ENCODE measurements at places on chromosomes 7 and 10.
A peak's percentile ranks its signal among the peaks of the same experiment; 100 is the strongest.

- DNase-seq: no peak
Observed at GRCh38 chr7:122487131-122487530, 182.6 kb upstream of the FEZF1 start.

DNA sequence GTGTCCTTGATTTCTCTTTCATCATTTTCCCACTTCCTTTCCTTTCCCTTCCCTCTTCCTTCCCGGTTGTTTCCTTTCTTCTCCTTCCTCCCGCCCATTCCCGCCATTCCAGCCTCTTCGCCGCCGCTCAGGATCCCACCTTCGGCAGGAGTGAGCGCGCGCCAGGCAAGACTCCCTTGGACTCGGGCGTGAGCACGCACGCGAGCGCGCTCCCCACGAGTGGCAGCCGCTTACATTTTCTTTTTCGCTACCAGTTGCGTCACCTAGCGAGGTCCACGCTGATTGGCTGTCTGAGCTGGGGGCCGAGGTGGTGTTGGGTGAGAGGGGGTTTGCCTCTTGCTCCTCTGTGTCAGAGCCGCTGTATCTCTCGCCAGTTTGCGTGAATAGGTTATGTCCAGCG is 11.8 kb downstream of the ZAN start:
- no peak for DNase-seq

DNA sequence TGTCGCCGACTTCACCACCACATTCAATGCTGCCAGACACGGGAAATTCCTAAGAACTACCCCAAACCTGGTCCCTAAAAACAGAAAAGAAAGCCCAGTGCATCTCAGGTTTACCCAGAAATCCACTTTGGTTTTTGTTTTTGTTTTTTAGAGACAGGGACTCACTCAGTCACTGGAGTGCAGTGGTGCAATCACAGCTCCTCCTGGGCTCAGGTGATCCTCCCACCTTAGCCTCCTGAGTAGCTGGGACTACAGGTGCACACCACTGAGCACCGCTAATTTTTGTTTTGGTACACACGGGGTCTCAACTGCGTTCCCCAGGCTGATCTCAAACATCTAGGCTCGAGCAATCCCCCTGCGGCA is 22.8 kb downstream of the MAD1L1 start:
- DNase-seq: no peak

DNA sequence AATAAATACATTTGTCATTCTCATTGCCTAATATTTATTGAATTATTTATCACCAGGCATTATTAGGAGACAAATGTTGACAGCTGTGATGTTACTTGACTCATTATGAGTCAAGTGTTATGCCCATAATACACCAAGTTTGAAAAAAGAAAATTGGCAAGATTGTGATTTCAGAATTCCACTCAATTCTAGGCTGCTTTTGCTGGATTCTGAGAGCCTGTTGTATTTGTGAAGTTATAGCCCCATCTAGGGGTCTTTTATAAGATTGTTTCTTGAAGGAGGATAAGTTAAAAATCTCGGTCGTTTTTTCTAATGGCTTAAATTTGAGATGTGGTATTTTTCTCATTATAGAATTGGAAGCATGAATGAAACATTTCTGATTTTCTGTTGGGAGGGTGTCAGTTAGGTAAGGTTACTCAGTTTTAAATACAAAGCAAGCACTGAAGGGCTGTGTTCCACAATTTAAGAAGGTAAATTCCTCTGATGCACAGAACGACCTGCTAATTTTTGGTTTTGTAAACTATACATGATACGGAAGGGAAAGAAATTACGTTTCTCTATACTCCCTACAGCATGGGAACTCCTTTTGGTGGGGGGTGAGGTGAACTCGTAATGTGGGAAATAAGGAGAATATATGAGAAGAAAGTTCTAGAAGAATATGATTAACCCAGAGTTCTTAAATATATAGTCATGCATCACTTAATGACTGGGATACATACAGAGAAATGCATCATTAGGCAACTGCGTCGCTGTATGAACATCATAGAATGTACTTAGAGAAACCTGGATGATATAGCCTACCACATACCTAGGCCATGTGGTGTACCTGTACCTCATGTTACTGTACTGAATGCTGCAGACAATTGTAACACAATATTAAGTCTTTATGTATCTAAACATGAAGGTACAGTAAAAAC is 2.6 kb downstream of the STK31 start:
- no peak for DNase-seq

GRCh38 chr7:50362712-50363282 is 58.3 kb downstream of the IKZF1 start:
- peak; percentile 70 for DNase-seq

GRCh38 chr7:105600720-105601550 is 19.6 kb upstream of the EFCAB10 start:
- no peak for DNase-seq

- no peak for DNase-seq
Observed at GRCh38 chr7:25303281-25304181, 75.2 kb upstream of the NPVF start.

- DNase-seq: no peak
Observed at GRCh38 chr7:116797612-116798011, 64.8 kb upstream of the CAPZA2 start.

DNA sequence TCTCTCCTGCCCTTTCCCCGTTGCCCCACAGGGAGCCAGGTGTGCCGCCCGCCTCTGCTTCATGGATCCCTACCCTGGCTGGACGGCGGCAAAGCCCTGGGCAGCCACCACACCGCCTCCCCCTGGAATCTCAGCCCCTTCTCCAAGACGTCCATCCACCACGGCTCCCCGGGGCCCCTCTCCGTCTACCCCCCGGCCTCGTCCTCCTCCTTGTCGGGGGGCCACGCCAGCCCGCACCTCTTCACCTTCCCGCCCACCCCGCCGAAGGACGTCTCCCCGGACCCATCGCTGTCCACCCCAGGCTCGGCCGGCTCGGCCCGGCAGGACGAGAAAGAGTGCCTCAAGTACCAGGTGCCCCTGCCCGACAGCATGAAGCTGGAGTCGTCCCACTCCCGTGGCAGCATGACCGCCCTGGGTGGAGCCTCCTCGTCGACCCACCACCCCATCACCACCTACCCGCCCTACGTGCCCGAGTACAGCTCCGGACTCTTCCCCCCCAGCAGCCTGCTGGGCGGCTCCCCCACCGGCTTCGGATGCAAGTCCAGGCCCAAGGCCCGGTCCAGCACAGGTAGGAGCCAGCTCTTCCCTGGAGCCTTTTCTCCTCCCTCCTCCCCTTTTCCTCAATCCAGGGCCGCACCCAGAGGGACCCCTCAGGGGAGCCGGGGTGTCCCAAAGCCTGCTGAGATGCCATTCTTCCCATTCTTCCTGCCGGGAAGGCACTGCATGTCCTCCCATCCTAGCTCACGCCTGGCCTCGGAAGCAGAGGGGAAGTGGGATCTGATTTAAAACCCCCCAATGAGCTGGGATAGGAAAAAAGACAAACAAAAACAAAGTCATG is 4.0 kb downstream of the GATA3 start:
- DNase-seq: no peak

GRCh38 chr10:46539596-46540411 is 16.7 kb downstream of the GPRIN2 start:
- no peak for DNase-seq

GRCh38 chr10:25661632-25662031 is 272.4 kb upstream of the MYO3A start:
- no peak for DNase-seq

- no peak for DNase-seq
Observed at GRCh38 chr7:36708767-36709166, 15.5 kb downstream of the AOAH start.

- no peak for DNase-seq
Observed at GRCh38 chr7:100475549-100475948, 3.5 kb downstream of the TSC22D4 start.

DNA sequence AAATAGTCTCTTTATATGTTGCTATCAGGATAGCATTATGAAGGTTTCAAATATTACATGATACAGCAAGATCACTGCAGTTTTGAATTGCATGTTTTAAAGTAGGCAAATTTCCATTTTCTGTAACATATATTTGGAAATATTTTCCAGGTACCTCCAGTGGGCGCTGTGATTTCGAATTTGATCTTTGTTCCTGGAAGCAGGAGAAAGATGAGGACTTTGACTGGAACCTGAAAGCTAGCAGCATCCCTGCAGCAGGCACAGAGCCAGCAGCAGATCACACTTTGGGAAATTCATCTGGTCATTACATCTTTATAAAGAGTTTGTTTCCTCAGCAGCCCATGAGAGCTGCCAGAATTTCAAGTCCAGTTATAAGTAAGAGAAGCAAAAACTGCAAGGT is 299.0 kb downstream of the MALRD1 start:
- no peak for DNase-seq

DNA sequence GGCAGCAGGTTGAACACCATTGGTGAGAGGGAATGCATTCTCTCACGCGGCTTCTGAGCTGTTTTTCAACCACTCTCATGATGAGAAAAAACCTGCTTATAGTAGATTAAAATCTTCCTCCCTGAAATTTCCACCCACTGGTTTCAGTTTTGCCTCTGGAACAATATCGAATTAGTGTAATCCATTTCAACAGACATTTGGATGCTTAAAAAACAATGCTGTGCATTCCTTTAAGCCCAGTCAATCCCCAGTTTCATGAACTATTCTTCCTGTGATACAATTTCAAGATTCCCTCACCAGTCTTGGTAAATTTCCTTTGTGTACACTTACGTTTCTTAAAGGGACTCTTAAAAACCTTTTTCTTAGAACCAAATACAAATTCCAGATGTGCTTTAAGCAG is 89.6 kb downstream of the ITIH5 start:
- DNase-seq: no peak

DNA sequence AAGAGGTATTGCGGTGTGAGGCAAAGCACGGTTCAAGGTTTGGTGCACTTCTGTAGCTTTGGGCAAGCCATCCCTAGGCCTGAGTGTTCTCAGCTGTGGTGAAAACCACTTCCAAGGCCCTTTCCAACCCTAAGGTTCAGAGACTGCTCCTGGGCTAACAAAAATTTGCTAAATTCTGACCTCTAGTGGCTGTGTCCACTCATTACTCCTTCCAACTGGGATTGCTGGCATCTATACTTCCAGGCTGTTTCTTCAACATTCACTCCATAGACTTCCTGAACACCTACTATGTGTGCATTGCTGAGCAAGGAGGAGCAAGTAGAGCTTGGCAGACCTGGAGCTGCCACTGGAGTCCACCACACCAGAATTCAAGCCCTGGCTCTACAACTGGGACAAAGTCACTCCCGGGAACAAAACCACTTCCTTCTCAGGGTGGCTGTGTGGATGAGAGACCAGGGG is 29.3 kb upstream of the SH3PXD2A start:
- peak; percentile 55 for DNase-seq

- DNase-seq: no peak
Observed at GRCh38 chr7:18590241-18590640, 94.7 kb downstream of the HDAC9 start.

GRCh38 chr7:11706666-11707605 is 125.1 kb downstream of the THSD7A start:
- no peak for DNase-seq

DNA sequence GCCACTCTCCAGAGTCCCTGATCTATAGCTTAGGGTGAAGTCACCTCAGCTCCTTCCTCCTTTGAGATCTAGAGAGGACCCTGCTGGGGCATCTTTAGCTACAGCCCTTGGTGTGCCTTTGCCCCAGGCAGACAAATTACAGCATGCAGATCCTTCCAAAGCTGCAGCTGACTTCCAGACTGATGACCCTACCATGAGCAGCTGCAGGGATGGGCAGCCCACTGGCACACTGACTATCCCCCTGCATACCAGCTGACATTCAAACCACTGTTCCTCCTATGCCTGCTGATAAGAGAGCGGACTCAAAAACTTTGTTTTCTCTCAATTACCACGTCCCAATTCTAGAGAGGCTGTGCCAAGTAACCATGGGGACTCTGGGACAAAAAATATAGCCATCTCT is 70.6 kb downstream of the COL13A1 start:
- no peak for DNase-seq

DNA sequence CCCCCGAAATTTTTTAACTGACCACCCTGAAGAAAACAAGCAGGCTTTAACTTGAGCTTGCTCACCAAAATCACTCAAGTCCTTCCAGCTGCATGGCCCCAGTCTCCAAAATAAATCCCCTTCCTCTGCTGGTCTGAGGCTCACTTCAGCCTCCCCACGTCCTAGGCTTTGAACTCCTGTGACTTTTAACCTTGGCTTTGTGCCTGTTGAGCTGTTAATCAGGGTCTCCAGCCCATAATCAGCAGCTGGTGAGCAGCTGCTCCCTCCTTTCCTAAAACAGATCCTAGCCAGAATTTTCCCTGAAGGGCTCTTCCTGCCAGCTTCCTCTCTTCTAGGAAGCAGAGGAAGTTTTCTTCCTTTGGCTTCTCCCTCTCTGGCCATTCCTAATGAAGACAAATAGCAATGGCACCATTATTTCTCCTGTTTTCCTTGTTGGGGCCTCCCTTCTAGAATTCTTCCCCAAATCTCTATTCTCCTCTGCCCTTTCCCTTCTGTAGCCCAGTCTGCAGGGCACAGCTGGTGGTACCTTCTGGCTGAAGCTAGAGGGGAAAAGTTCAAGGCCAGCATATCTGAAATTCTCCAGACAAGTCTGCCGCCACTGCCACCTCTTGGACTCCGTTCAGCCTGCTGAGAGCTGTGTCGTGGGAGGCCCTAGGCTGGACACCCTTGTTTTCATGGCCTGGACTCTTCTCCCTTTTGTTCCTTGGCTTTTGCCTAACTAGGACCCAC is 152.1 kb downstream of the NOC3L start:
- no peak for DNase-seq

DNA sequence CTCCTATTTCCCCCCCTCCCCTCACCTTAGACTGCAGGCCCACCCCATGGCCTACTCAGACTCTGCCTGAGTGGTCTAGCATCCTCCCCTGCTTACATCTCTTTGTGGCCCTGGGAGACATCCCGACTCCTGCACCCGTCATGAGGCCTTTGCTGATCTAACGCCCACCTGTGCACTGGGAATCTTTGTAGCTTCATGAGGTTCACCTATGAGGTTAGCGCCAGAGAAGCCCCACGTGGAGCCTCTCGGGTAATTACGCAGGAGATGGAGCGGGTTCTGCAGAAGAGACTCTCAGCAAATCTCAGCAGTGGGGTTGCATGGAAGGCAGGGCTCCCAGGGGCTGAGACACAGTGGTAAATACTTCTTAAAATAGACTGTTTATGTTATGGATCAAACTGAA is 43.5 kb upstream of the HSPA12A start:
- no peak for DNase-seq

DNA sequence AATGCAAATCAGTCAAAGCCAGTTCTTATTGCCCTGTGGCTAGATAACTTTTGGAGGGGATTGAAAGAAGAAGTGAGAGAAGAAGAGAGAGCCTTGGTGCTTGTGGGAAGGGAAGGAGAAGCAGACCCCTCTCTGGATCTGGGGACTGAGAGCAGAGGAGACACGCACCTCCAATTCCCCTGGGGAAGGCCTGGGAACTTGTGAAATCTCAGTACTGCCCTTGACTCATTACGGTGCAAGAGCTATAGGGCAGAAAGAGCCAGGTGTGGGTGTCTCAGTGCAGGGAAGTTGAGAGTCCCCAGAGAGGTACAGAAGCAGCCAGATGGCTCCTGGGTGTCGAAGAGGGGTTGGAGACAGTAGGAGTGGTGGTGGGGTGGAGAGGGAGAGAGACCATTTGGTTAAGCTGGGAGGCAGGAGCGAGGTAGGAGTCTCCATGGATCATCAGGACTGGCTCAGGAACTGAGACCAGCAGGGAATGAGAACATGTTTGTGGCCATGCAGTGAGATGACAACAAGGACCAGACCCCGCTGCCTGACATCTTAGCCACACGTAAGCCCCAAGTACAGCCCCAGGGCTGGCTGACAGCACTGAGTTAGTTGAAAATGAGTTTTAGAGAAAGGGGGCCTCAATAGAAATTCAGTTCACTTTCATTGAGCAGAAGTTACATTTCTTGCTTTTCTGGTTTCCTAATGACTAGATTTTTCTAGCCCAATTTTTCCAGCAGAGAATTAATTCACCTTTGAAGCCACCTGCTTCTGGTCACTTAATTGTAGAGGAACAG is 238.2 kb downstream of the BUB3 start:
- no peak for DNase-seq

GRCh38 chr7:143399151-143399550 is 9.5 kb downstream of the EPHA1 start:
- DNase-seq: no peak
